Right ventricle myocardium superior (tissue), 1 donor: ENCODE measurements at places on chromosomes 1 and 21. TPM values are rescaled to one million over a fixed set of nuclear protein-coding genes. Genes with fewer than 3 reads are reported as not detected.

- DNase-seq, result no peak
Observed at GRCh38 chr1:156483397-156483796, 17.2 kb downstream of the MEF2D start.

- DNase-seq, result no peak
Observed at GRCh38 chr1:223652436-223652941, 13.0 kb downstream of the CAPN8 start.

GRCh38 chr1:157770442-157771043, 6.4 kb downstream of the FCRL2 start:
- no peak for DNase-seq

DNA sequence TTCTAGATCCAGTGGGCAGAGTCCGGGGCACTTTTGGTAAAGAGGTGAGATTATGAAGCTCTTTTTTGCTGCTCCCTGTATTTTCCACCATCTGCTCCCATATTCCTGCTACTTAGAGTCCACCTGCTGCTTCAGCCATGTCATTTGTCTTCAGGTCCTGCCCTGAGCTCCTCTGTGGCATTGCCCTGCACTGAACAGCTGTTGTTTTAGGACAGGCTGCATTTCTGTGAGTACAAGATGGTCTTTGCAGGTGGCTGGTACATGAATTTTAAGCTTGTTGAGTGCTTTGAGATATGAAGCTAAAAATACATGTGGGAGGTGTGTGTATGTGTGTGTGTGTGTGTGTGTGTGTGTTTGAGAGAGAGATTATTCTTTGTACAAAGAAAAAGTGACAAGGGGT, 21.9 kb downstream of the MT1HL1 start:
- no peak for DNase-seq

GRCh38 chr1:156662800-156663055, 14.5 kb downstream of the NES start:
- peak; percentile 16 for DNase-seq

- peak; percentile 33 for DNase-seq
Observed at GRCh38 chr1:116374353-116375147, 1.5 kb downstream of the ATP1A1 start.

DNA sequence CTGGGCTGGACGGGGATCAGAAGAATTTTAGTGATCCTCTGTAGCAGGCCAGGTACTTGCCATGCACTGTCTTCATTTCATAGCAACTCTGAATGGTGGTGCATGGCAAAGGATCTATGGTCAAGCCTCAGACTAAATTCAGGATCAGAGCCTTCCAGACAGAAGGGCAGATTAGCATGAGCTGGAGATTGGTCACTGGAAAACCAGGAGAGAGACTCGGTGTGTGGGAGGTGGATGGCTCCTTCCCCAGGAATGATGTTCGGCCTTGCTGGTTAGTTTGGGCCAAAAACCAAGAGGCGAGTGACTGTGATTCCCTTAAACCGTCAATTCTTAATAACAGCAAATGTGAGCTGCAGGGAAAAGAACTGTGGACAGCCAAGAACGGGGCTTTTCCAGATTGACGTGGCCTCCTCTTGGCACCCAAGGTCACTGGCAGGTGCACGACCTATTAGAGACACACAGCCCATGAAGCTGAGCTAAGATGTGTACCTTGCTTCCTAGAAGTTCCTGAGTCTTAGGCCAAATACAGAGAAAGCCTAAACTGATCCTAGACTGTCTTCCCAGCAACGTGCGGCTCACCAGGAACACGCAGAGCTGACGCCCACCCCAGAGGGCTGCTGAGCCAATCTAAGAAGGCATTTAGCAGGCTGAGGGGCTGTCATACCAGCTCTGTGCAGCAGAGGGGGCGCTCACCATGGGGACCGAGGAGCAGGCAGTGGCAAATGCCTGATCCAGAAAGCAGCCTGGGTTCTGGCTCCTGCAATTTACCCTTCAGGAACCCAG, 18.5 kb downstream of the ALDH4A1 start:
- DNase-seq, result peak; percentile 86

DNA sequence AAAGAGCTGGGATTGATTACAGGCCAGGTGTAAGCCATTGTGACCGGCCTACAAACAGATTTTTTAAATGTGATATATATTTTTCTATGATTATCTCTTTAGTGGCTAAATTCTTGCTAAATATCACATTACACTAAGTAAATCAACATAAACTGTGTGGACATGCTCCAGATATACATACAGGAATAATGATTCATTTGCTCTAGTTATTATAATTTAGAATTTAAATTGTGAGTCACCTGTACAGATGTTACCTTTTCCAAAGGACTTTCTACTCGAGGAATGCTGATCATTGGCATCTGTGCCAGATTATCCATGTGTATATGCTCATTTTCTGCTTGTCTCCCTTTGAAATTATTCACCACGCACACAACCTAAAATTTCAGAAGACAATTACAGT, 90.1 kb downstream of the PLPPR5 start:
- DNase-seq, result no peak

DNA sequence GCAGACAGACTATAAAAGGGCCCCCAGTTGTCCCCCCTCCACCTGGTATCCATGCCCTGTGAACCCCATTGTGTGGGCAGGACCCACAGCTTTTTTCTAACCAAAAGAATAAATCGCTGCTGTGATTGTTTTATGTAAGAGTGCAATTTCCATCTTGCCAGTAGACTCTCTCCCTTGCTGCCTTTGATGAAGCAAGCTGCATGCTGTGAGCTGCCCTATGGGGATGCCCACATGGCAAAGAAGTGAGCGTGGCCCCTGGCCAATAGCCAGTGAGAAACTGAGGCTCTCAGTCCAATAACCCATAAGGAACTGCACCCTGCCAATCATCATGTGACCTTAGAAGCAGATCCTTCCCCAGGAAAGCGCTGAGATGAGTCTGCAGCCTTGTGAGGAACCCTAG, 37.8 kb upstream of the FMOD start:
- DNase-seq, result no peak

DNA sequence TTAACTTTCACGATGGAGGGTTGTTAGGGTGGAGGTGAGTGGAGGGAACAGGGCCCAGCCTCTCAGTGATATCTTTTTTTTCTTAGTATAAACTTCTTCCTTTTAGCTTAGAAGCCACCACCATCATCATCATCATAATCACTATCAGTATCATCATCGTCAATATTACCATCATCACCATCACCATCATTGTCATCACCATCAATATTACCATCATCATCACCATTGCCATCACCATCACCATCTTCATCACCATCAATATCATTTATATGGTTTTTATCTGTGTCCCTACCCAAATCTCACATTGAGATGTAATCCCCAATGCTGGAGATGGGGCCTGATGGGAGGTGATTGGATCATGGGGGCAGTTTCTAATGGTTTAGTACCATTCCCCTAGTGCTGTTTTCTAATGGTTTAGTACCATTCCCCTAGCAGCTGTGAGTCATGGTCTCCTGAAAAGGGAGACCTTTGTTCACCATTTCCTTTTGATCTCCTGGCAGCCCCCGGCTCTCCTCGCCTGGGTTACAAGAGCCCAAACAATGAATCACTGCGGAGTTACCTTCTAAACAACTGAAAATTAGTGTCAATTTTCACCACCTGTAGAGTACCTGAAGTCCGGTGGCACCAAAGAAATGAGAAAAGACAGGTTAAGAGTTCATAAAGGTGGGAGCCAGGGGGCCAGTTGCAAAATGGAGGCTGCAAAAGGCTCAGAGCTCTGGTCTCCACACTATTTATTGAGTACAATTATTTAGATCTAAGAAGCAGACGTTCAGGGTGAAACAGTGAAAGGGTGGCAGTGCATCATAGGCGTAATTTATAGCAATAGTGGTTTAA, 3.1 kb upstream of the PLA2G2E start:
- DNase-seq, result no peak

DNA sequence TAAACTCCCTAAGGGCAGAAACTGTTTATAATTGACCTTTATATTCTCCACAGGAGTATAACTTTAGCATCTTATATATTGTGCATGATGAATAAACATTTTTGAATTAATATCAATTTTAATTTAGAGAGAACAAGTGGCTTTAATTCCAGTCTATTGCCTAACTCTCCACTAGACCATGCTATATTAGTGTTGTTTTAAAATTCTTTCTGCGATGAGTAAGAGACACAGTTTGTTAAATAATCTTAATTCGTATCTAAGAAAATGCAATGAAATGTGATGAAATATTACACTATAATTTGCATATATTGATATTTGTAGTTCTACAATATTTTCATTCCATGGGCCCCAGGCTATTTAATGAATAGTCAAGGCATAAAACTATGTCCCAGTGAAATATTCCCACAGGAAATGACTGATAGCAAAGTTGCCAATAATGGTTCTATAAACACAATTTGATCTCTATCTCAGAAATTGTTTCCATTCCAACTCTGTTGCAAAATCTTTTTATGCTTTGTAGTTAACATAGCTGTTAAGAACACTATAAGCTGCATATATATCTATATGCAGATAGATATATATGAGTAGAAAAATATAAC, 2.9 kb upstream of the SYDE2 start:
- no peak for DNase-seq

DNA sequence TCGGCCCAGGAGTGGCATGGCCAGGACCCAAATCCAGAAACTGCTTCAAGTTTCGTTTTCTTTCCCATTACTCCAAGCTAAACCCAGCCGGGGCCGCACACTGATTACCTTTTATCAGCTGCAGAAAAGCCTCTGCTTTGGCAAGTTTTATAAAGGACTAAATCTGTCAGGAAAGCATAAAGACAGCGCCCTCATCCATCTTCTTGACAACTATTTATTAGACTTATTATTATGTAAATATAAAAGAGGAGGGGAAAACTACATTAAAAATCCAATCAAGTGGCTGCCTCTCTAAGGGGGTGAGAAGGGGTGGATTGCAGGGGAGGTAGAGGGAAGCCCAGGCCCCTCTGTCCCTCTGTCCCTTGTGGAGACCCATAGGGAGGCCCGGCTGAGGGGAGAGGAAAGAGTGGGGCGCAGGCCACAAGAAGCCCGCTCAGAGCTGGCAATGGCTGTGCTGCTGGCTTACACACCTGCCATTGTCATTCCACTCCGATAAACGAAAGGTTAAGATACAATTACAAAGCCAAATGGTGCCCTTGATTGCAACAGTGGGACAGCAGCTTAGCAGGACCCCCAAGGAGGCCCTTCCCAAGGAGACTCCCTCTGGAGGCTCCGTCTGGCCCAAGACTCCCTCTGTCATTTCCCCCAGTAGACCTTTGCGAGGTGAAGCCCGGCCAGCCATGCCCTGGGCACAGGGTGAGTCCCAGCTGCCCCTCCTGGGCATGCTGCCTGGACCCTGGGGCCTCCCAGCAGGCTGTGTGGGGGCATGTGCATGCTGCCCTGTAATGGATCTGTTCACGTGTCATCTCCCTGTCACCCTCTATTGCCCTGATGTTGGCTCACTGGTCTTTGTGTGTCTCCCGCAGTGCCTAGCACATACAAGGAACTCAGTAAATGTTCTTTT, 45.4 kb downstream of the KCND3 start:
- peak; percentile 59 for DNase-seq

GRCh38 chr1:159979257-159979656, 25.2 kb upstream of the SLAMF9 start:
- no peak for DNase-seq

DNA sequence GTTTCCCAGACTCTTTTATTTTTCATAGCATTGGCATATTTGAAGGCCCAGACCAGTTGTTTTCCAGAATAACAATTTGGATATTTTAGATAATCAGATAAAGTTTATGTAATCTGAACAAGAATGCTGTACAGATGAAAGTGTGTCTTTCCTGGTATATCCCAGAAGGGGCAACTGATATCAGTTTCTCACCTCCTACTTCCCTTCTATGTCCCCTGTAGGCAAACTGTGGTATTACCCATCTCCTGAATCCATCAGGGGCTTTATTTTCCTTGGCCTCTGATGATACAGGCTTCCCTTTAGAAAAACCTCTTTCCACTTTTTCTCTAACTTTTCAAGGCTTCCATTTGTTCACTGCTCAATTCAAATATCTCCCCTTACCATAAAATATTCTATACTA, 87.5 kb upstream of the RGS1 start:
- no peak for DNase-seq

DNA sequence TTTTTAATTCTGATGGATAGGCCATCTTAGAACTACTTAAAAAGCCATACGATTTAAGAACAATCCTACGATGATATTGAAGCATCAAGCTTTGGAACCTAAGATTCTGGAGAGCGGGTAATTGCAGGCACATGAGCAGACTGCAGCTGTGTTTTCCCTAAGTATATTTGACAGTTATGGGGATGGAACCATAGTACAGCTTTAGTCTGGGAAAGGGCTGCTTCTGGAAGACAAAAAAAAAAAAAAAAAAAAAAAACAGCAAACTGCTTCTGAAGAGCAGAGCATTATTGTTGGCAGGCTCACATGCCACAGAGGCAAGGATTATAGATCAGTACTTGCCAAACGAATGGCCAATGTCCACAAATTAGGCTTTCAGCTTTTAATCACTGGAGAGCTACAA, 1618.7 kb downstream of the AMY1C start:
- no peak for DNase-seq

Gene NBPF14
- total RNA-seq, result 4.8 TPM

Gene HES5
- 1.6 TPM for total RNA-seq

Gene ANKRD35
- total RNA-seq, result 1.1 TPM

Gene RNU1-2
- 9,391 TPM for total RNA-seq

Gene IFNLR1
- 2.8 TPM for total RNA-seq

Gene AIM2
- total RNA-seq, result 0.56 TPM

Gene RXFP4
- total RNA-seq, result not detected

Gene PLA2G2F
- total RNA-seq, result not detected

Gene TEDDM1
- not detected for total RNA-seq

Gene UTP11
- total RNA-seq, result 46.5 TPM
